ENCODE measurements at places on chromosomes 1 and 21.

DNA sequence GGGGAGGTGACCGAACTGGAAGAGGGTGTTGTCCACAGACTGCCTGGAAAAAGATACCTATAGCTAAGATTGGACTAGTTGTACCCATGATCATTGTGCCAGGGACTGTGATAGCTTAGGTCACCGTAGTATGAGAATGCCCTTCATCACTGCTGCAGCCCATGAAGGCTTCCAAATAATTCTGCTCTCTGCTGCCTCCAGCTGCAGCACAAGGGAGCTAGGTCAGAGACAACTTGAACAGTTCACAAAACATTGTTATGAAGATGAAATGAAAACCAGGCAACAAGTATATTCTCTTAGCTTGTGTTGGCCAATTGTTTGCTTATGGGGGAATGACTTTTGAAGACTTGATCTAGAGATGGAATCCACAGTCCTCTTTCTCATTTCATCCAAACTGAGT is 246.7 kb downstream of the MRPL39 start:
- peak; percentile 11 for DNase-seq

DNA sequence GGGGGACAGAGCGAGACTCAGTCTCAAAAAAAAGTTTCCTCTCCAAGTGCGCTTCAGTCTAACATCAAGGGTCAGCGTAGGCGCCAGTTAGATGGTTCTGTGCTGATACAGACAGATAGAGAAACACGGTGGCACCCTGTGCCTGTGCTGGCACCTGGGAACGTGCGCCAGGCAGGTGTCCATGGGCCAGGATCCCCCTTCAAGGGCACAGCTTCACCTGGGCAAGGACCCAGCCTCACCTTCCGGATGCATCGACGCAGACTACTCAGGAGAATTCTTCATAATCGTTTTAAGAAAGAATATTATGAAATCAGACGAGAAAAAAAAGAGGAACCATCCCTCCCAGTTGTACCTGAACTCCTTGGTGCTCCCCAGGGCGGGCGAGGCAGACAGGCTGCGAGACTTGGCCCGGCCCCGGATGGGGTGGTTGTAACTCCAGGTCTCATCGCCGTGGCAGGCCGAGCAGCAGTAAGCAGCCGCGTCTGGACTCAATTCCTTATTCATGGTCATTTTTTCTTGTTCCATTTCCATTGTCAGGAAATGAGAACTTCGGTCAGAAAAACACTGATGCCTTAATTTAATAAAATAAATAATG is 13.3 kb downstream of the NADK start:
- no peak for DNase-seq

DNA sequence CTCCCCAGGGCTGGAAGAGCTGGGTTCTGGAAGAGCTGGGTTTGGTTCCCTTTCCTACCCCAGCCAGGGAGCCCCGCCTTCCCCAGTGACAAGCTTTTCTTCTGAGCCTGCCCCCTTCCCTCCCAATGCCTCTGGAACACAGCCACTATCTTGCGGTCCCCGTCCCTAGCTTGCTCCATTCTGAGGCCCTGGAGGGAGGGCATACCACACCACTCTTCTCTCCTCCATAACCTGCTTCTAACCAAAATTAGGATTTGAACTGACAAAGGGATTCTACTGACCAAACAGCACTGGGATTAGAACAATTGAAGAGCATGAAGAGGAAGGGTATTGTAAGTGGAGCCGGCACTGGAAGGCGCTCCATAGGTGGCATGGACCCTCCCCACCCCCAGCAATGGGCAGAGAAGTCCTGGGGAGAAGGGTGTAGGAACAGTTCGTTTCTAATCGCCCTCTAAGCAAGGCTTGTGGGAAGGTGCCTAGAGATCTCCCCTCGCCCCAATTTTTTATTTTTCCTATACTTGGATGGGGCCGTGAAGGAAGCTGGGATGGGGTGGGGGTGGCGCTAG is 690 bp downstream of the C1orf216 start:
- DNase-seq, result peak; percentile 91

DNA sequence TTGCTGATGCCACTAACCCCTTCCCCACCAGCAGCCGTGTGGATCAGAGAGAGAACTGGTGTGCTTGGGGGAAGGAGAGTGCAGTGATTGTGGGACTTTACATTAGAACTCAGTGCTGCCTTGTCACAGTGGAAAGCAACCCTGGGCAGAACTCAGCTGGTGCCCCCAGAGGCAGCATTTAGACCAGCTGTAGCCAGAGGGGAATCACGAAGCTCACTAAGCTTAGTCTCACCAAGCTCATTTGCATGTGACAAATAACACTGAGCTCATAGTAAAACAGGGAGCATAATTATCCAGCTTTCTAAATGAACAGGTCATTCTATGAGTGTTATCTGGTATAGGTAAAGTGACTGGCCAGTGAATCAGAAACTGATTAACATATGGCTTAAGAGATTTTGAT is 9.8 kb upstream of the SMAP2 start:
- DNase-seq, result no peak

DNA sequence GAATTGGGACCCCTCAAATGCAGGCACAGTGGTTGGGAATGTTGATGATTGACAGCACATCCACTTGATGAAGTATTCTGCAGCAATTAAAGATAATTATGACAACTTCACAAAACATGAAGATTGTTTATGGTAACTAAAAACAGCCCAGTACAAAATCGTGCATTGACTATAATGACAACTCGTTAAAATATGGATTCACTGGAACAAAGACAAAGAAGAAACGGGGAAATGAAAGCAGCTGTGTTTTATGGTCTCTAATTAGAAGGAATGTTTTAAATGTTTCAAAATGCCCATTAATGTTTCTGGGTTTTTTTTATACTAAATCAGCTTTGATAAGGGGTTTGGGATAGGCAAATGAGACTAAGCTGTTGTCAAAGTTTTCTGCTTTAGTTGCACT is 36.1 kb downstream of the NIPAL3 start:
- DNase-seq, result no peak

DNA sequence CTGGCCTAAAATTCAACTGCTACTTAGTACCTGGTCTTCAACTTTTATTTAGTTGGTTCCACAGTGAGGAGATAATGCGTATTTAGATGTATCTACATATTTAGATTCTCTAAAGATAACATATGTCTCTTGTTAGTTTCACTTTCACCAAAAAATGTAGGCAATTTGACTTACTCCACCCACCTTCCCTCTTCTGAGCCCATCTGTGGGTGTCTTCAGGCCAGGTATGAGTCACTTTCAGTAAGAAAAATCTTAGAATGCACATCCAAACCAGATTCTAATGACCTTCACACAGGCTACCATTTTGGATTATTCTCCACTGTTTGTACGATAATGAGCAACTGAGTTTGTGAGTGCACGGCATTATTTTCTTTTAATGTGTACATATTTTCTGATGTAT is 501.7 kb downstream of the NEGR1 start:
- no peak for DNase-seq

- DNase-seq, result no peak
Measured at GRCh38 chr1:210456731-210457255, 128.1 kb downstream of the HHAT start.

DNA sequence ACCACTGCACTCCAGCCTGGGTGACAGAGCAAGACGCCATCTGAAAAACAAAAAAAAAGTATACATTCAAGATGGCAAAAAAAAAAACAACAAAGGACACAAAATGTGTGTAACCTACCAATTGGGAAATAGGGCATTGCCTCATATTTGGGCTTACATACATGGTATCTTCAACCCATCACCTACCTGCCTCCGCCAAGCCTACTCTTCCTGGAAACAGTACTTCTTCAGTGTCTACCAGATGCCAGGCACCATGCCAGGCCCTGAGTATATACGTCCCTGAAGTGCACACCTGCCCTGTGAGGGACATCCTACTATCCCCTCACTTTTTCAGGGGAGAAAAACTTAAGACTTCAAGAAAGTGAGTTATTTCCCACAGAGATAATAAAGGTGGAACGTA is 160.2 kb downstream of the TOMM20 start:
- no peak for DNase-seq

DNA sequence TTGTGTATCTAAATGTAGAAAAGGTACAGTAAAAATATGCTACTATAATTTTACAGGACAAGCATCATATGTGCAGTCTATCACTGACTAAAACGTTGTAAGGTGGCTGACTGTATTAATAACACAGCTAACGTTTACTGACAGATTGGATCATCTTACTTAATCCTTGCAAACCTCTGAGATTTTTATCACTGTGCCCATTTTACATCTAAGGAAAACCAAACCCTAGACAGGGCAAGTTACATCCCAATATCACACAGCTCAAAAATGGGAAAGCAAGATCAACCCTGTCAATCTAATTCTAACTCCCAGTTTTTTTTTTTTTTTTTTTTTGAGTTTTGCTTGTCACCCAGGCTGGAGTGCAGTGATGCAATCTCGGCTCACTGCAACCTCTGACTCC is 7.5 kb upstream of the RIT1 start:
- no peak for DNase-seq

- DNase-seq, result no peak
Measured at GRCh38 chr1:153546371-153546770, 765 bp upstream of the S100A4 start.

DNA sequence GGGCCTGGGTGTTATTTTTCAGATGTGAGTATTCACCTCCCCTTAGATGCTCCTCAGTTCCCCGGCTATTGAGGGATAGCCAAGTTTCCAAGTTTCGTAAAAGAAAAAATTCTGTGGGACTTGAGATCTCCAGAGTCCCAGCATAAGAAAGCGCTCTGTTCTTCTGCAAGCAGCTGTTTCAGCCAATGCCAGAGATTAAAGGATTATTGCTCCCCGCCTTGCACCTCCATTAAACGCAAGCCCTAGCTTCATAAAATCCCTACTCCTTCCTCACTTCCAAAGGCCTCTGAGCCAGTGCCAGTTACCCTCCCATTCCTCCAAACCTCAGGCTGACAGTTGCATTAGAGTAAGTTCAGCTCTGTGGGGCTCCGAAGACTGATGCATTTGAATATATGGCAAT is 56.4 kb downstream of the CHIA start:
- no peak for DNase-seq

GRCh38 chr1:115924770-115925169 is 51.5 kb upstream of the SLC22A15 start:
- DNase-seq, result no peak

GRCh38 chr1:180230416-180230790 is 339 bp downstream of the LHX4 start:
- no peak for DNase-seq

- DNase-seq, result no peak
Measured at GRCh38 chr1:118202076-118202608, 17.1 kb upstream of the SPAG17 start.

All from adipocyte (in vitro differentiated cells).